ENCODE measurements at places on chromosomes 13 and 19. TPM values are rescaled to one million over a fixed set of nuclear protein-coding genes. Genes with fewer than 3 reads are reported as not detected.

DNA sequence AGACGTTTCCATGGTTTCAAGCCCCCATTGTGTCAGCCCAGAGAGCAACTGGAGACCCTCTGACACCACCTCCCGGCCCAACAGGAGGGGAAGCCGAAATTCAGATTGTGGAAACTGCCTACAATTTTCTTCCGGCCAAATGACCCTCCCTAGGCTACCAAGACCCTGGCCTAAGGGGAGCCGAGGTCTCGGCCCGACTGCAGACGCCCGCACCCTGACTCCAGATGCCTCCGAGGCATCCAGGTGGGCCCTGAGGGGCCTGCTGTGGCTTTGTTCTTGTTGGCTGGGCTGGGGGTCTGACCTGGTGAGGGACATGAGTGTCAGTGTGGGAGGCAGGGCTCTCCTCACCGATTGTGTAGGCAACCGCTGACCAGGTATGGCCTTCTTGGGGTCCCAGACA is 9.6 kb downstream of the MEX3D start:
- DNase-seq, result no peak

DNA sequence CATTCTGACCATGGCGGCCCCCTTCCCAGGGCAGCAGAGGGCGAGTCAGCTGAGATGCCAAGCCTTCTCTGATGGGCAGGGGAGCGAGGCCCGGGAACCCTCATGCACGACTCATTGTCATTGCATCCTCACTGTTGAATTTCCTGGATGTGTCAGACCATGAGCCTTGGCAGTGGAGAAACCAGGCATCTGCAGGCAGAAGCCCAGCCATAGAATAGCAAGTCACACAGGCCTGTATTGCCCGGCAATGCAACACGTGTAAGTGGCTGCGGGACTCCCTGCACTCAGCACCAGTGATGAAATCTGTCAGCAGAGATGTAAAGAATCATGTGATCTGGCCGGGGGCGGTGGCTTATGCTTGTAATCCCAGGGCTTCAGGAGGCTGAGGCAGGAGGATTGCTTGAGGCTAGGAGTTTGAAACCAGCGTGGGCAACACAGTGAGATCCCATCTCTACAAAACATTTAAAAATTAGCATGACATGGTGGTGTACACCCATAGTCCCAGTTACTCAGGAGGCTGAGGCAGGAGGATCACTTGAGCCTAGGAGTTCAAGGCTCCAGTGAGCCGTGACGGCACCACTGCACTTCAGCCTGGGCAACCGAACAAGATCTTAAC is 199.7 kb downstream of the KATNAL1 start:
- no peak for DNase-seq

GRCh38 chr13:95564091-95564490 is 11.6 kb downstream of the CLDN10 start:
- no peak for DNase-seq

- no peak for DNase-seq
Measured at GRCh38 chr19:19528721-19529490, at the start of gene YJEFN3. Gene YJEFN3, plus strand, starts transcription at chr19:19528911. Its CDS starts 22 bp downstream, at chr19:19528933.

GRCh38 chr19:58117841-58118575 is 20.0 kb upstream of the ZSCAN18 start:
- DNase-seq, result peak; percentile 22

DNA sequence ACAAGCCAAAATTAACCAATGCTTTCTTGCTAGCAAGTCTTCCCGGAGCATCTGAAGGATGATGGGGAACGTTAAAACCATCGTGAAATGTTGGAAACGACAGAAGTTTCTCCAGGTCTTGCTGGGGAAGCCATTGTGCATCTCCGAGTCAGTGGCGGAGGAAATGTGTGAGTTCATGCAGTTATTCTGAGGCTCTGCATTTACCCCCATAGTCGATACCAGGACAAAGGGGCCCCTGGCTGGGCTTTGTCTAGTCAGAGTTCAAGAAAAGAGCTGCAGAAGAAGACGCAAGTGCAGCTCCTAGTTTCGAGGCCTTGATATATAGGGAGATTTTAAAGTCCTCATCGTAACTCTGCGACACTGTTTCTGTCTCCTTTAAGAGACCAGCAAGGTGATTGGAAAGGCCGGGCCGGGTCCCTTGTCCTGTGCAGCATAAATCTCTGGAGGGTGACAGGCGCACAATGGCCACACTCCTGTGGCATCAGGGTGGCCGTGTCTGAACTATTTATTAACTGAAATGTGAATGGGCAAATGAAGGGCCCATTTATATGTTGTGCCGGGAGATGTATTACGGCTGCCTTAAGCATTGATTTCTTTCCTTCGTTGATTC is 172.0 kb downstream of the TEX29 start:
- DNase-seq, result no peak

DNA sequence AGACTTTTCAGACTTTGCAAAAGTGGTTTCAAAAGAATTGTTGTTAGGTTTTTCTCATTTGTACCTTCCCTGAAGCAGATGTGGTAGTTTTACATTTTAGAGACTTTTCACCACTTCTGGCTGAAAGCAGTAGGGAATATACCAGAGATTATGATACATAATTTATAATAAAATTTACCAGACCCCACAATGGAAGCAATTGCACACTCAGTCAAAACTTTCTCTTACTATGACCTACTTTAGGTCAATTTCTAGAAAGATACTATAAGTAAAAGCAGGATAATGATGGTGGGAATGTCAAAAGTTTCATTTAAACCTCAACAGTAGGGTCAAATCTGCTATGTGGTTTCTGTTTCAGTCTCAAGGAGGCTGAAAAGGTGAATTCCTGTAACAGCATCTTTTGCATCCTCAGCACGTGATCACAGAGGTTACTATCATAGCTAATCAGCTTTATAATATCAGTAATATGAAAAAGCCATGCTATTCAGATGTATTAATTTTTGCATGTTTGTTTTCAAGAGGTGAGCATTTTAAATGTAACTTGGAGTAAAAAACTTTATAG is 26.9 kb downstream of the PCCA start:
- no peak for DNase-seq

GRCh38 chr19:35714601-35715354 is 3.0 kb upstream of the KMT2B start:
- DNase-seq, result no peak

- DNase-seq, result no peak
Measured at GRCh38 chr19:55165952-55166529, 372 bp downstream of the DNAAF3 start.

DNA sequence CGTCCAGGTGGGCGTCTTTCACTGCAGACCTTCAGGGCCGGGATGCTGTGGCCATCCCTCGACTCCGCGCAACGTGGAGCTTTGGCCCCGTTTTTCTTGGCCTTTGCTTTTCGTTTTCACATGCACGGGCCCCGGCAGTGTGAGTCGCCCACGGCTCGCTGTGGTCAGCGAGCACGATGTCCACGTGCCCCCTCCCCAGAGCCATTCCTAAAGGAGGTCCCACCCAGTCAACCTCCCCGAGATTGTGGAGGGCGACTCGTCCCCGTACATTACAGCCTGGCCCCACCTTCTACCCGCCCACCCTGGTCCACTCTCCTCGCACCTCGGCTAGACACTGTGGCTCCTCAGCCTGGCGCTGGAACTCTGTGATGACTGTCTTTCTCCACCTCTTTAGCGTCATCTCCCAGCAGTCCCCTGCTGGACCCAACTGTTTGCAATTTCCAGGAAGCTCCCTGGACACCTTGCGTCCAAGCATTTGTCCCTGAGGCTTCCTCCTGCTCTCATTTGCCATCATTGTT is 405 bp downstream of the ZNF446 start:
- DNase-seq, result peak; percentile 34

GRCh38 chr19:33906578-33907335 is 110.1 kb downstream of the KCTD15 start:
- DNase-seq, result no peak

DNA sequence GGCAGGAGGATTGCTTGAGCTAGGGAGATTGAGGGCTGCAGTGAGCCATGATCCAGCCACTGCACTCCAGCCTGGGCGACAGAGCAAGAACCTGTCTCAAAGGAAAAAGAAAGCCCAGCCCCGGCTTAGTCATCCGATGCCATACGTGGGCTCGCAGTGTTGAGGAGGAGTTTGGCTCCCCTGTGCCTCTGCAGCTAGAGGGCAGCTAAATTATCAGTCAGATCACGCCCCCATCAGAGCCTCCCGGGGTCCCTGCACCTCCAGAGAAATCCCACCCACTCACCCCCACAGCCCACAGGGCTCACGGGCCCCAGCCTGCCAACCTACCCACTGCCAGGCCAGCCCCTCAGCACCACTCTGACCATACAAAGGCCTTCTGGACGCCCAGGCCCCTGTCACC is 27.6 kb downstream of the MAU2 start:
- no peak for DNase-seq

DNA sequence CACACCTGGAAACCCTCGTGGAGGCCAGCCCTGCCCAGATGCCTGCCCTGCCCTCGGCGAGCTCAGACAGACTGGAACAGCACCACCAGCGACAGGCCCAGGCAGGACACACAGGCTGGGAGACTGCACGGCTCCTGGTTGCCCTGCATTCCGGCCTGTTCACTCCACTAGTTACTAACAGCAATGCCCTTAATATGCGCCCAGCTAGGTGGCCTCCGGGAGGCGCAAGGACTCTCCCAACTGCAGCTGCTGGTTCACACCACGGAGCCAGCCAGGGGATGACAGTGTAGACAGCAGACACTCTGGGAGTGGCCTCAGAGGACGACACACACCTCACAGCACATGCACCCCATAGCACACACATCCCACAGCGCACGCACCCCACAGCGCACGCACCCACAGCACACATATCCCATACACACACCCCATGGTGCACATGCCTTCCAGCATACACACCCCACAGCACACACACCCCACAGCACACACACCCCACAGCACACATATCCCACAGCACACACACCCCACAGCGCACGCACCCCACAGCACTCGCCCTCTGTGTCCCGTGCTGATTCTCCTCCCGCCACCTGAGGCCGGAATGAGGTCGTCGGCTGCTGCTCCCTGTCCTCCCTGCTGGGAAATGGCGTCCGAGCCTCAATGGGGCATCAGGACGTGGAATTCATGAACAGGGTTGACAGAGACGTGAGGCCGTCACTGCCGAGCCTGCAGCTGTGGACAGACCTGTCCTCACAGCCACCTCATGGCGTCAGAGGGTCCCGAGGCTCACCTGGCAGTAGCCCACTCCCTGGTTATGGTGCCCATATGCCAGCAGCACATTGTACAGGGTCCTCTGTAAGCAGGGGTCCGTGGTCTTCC is 13.6 kb downstream of the GRTP1 start:
- no peak for DNase-seq

DNA sequence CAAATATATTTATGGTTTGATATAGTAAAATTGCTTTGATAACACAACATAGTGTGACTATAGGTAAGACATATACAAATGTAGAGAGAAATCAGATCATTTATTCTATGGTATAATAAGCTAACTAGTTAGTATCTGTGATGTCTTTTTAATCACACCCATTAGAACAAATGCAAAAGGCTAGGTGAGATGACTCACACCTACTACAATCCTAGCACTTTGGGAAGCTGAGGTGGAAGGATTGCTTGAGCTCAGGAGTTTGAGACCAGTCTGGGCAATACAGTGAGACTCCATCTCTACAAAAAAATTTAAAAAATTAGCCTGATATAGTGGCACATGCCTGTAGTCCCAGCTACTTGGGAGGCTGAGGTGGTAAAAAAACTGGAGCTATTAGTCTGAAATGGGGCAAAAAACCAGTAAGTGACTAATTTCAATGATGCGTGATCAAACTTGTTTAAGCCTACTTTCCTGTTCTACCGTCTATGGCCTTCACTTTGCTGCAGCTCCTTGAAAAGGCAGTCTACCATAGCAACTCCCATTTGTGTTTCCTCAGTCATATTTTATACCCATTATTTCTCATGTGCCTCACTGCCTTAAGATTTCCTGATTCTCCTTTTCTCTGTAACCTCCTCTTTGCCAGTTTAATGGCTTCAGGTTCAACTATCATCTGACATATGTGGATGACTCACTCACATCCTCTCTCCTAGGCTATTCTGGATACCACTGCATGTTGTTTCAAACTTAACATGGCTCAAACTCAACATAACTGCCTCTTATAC is 12.5 kb downstream of the ALG5 start:
- DNase-seq, result no peak

GRCh38 chr13:112000888-112001287 is 66.1 kb upstream of the SOX1 start:
- DNase-seq, result no peak

GRCh38 chr13:66501181-66501580 is 729.0 kb downstream of the PCDH9 start:
- no peak for DNase-seq

DNA sequence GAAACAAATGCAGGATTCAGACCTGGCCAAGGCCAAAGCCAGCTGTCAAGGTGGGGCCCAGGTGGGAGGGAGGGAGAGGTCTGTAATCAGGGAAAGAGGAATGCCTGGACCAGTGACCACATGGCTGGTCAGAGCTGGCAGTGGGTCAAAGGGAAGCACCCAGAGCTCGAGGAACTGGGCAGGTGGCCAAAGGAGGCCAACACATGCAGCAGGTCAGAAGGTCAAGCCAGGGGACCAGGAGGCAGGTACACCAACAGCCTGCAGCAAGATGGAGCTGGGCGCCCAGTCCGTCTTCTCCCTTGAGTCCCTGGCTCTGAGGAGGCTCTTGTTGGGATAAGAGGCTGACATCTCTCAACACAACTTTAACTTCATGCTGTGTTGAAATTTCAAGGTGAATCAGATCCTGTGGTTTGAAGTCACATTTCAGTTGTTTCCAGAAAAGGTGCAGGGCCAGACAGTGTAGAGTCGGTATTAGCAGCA is 17.1 kb downstream of the GPATCH1 start:
- DNase-seq, result no peak

- DNase-seq, result no peak
Measured at GRCh38 chr19:12133069-12133468, 7.1 kb downstream of the ZNF20 start.

- DNase-seq, result no peak
Measured at GRCh38 chr13:94234738-94235137, 244.7 kb downstream of the DCT start.

DNA sequence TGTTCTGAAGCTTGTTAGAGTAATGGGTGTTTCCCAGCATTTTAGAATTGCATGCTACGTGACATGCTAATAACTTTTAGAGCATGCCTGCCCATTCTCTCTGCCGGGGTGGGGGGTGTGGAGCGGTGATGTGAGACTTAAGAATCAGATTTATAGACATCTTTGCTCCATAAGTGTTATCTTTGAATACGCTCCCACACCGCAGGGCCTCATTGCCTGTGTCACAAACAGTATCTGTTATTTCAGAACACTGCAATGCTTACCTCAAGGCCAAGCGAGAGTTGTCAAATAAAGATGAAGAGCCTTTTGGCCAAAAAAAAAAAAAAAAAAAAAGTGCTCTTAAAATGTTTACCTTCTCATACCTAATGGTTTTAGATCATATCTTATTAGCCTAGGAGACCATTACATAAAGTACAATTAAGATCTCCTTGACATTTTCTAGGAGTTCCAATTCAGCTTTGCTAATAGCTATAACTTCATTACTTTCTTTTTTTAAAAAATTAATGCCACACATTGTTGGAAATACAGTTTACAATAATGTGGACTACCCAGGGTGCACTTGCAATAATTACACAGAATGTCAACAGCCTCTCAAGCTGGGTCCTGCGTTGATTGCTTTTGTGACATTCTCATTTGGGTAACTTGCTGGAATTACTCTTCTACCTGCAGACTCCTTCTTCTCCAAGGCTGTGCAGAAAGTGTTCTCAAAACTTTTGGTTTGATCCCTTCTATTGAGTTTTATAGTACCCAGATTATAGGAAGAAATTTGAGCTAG is 525.3 kb downstream of the KLF12 start:
- no peak for DNase-seq

Gene ZNF560
- polyA plus RNA-seq, result 0.60 TPM

Gene SHANK1
- 11.4 TPM for polyA plus RNA-seq

Gene RFPL4AL1
- not detected for polyA plus RNA-seq

Gene SLITRK6
- polyA plus RNA-seq, result not detected

Gene APC2
- 6.1 TPM for polyA plus RNA-seq

Gene PPP2R1A
- 241 TPM for polyA plus RNA-seq

Gene FFAR3
- not detected for polyA plus RNA-seq

Gene ZNF835
- 2.3 TPM for polyA plus RNA-seq

Gene LAMP1
- 113 TPM for polyA plus RNA-seq

All from muscle of arm (tissue), 14 donors.